T-helper 2 cell treated with Interferon-gamma antibody and Interleukin-4, amounts not matched to agents 5 μg/mL and 100 μg/mL, for 36 hours (primary cell): ENCODE measurements at places on chromosomes 4 and X.

DNA sequence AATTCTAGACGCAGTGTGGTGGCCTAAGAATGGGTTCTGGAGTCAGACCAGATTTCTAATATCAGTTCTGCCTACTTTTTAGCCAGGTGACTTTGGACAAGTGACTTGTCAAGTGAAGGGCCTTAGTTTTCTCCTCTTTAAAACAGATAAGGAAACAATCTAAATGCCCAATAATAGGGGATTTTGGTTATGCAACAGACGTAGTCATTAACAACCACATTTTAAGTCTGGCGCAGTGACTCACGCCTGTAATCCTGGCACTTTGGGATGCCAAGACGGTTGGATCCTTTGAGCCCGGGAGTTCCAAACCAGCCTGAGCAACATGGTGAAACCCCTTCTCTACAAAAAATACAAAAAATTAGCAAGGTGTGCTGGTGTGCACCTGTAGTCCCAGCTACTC, 2.1 kb upstream of the ZMYM3 start:
- no peak for DNase-seq

GRCh38 chrX:105101378-105101777, 119.1 kb downstream of the TEX13A start:
- no peak for DNase-seq

GRCh38 chr4:89800012-89800516, 36.9 kb downstream of the SNCA start:
- DNase-seq = no peak

GRCh38 chr4:109947457-109947856, 34.8 kb downstream of the EGF start:
- no peak for DNase-seq

DNA sequence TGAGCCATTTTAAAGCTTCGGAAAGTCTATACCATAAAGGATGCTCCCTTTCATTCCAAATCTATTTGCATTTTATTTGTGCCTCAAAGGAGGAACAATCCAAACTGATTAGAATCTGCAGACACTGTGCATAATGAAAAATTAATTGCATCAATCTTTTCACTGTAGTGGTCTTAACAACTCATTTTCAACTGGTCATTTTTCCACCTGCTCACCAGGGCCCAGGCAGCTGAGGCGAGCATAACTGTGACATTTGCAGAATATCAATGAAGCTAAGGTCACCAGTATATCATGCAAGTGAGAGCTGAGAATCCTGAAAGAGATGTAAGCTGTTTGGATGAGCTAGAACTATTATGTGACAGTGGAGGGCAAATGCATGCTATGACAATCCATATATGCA, 387.3 kb upstream of the TECRL start:
- DNase-seq = no peak

- DNase-seq = no peak
Observed at GRCh38 chrX:7145454-7145853, 2.1 kb upstream of the STS start.

DNA sequence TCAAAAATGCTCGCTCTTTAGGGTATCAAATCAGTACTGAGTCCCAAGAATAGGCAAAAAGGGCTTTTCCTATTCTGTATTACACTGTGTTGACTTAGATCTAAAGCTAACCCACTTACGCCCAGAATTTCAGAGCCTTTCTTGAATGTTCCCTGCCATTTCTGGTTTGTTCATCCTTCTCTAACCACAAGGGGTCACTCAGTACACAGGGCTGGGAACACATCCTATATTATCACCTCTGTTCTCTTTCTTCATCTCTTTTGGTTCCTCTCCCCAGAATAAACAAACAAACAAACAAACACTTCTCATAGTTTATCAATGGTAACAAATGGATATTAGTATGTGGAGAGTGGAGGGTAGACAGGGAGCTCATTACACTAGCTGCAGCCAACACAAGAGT, 25.5 kb upstream of the MORC4 start:
- DNase-seq = no peak

DNA sequence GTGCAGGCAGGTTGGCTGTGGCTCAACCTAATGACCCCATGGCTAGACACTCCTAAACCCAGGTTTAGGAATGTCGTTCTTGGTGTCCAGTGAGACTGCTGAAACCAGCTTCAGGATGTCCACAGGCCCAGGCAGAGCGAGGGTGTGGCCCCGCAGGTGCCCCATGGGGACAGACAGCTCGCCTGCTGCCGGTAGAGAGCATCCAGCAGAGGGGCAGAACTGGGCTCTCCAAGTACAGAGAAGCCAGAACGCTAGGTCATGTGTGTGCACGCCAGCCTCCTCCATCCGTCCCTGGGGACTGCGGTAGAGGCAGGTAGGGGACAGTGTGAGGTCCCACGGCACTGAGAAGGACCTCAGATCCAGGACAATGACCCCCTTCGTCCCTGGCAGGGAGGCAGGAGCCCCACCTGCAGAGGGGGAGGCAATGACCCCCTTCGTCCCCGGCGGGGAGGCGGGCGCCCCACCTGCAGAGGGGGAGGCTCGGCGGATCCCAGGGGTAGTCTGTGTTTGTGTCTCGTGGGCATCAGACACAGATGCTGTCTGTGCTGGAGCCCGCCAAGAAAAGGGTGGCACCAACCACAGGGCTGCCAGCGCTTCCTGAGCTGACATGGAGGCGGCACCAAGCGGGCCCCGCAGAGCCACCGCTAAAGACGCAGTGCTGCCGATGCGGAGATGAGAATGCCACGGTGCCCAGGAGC, 118.4 kb downstream of the FAM53A start:
- no peak for DNase-seq

- DNase-seq = no peak
Observed at GRCh38 chr4:156963419-156963818, 8.2 kb downstream of the PDGFC start.

DNA sequence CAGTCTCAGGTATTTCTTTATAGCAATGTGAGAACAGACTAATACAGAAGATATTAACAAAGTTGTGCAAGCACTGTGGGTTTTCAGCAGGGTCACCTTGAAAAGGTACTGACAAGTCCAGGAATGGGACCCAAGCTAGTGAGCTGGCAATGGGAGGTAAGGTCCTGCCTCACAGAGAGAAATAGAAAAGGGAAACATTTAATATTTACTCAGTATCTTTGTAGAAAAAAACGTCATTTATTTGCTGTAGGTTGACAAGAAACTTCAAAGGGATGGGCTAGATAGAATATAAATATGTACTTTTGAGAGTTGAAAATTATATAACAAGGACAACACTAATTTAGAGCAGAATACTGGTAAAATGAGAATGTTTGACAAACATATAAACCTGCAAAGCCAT, 89.0 kb downstream of the GPRIN3 start:
- DNase-seq = no peak

DNA sequence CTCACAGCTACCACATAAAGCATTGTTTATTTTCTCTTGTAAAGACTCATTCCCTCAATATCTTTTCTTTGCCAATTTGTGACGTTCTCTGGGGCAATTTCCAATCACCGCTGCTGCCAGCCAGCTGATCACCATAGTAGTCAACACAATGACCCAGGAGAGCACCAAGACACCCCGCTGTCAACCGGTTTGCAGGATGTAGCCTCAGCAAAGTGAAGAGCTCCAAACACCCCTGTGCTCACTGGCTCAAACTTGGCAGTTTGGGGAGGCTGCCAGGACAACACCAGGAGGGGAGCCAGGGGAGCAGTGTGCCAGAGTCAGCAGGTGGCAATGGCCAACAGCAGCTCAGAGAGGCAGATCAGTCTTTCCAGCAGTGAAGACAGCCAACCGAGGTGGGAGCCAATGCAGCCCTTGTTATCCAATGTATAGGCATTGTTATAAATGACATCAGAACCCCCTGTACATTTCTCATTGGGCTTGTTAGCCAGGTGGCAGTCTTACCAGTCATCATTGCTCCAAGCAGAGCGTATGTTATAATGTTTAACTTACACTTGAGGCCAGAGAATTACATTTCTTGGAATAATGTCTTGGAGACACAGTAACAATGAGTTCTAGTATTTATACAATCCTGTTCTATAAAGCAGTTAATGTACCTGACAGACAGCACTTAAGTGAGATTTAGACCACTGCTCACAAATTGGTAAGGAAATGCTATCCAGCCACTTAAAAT, 274.9 kb upstream of the GK2 start:
- DNase-seq = no peak

DNA sequence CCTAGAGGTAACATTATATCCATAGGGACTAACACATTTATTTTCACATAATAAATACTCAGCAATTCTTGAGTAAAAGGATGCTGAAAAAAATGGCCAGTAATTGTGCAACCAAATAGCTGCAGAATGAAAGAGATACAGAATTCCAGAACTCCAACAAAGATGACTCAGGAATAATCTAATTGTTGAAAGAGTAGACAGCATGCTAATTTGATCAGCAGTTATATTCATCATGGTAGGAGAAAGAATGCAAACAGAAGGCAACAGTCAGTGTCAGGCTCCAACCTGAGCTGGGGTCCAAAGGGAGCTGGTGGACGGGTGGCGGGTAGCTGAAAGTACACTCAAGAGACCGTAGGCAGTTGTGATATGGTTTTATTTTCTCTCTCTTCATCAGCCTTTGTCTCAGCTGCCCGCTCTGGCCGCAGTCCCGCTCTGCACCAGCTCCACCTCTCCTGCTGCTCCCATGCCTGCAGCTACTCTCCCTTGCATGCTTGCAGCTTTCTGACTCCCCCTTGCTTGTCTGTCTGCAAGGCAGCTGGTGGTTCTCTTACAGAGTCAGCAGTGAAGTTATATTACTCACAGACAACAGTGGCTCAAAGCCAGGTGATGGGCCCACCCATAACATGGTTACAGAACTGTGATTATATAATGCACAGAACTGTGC, 1150.1 kb downstream of the STIM2 start:
- DNase-seq = no peak

DNA sequence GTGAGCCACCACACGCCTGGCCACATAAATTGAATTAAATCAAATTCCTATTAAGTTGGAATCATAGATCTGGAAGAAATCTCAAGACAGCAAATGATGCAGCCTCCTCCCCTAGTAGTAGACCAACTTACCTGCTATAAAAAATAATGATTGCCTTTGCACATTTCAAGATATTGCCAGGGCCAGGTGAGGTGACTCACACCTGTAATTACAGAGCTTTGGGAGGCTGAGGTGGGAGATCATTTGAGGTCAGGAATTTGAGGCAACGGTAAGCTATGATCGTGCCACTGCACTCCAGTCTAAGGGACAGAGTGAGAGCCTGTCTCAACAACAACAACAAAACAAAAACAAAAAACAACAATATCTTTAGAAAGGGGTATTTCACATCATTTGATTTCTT, 17.0 kb upstream of the WWC2 start:
- DNase-seq = no peak

DNA sequence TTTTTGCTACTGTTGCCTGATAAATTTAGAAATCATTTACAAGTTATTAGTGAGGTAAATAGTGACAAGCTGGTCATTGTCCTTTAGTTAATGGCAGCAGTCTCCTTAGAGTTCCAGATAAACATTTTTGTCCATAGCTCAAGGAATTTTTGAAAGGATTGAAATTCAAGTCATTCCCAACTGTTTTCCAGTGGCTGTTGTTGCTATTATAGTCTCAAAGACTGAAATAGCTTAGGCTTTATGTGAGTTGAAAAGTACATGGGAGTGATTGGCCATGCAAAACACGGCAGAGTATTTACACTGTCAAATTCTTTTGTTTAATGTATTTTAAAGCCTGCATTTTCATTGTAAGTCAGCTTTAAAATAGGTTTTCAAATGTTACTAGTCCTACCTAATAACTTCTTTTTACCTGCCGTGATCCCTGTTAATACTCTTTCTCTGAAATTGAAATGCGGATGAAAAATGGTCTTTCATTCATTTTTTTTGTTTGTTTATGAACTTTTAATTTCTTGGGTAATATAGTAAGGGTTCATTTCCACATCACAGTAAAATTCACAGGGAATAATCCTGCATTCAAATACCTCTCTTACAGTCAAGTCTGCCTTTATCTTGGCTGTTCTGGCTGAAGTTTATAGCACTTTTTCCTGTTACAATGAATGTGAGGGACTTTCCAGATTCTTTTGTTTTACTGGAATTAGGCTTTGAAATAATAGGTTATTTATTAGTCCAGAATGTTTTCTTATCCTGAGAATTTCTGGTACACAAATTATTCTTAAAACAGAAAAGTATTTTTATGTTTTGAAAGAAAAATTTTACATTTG, 85.1 kb downstream of the PDLIM5 start:
- no peak for DNase-seq
